ENCODE measurements at places on chromosomes 7 and 10.
A peak's percentile ranks its signal among the peaks of the same experiment; 100 is the strongest.

GRCh38 chr10:12689893-12690292 lies 311.6 kb downstream of the CCDC3 start:
- no peak for DNase-seq

DNA sequence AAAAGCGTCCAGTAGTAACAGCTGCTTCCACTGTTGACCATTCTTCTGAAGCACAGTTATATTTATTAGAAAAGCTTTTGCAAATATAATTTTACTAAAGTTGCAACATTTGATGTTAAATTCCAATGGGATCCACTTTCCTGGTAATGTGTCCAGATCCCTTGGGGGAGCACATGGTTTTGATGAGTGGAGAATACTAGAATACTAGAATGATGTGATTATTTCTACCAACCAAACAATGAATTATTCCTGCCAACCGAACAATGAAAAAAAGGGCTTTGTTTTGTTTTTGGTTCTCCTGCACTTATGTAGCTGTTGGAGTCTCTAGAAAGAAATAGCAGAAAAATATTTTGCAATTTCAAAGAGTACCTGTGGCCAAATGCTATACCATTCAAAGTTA lies 59.1 kb downstream of the BPGM start:
- DNase-seq, result no peak

GRCh38 chr10:71008150-71008549 lies 119.8 kb upstream of the PCBD1 start:
- DNase-seq, result no peak

DNA sequence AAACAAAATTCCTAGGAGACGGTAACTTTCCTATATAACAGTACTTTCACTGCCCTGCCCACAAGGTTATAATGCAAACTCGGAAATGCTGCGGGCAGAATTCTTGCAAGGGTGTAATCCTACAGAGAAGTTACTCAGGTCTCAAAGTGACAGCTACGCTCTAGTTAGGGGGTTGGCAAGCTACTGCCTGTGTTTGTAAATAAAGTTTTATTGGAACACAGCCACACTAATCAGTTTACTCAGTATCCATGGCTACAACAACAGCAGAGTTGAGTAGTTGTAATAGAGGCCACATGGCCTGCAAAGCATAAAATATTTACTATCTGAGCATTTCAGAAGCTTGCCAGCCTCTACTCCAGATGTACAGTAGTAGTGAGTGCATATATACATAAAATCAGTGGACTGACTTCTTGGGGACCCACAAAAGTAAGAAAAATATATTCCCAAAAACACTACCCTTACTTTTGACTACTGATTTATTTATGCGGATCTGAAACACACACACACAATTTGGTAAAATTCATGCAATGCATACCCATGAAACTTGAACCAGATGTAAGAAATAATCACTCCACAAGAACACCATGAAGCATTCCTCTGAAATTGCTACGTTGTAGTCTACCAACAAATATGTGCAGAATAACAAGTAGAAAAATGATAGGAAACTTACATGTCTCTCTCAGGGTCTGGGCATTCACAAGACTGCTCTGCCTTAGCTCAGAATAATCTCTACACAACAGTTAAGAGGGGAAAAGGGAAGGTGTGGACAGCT lies 53.0 kb downstream of the SMURF1 start:
- no peak for DNase-seq

DNA sequence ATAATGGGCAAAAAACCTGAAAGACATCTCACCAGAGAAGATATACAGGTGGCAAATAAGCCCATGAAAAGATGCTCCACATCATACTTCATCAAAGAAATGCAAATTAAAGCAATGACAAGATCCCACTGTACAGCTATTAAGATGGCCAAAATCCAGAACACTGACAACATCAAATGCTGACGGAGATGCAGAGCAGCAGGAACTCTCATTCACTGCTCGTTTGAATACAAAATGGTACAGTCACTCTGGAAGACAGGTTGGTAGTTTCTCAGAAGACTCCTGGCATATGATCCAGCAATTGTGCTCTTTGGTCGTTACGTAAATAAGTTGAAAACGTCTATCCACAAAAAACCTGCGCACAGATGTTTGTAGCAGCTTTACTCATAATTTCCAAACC lies 35.5 kb downstream of the KIN start:
- DNase-seq, result no peak

DNA sequence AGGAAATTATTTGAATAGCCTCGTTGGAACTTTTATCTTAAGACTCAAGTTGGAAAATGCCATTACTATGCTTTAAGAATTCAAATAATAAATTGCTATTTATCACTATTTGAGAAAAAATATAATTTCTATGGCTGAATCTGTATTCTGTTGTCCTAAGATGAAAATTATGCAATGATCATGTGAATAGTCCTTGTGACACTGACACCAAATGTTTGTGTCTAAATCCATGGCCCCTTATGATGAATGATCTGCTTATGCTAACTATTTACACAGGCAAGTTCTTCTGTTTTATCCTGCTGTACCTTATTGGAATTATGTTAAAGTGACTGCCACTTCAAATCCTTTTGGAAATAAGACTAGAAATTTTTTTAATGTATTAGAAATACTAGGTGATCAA lies 208.7 kb downstream of the DOCK4 start:
- no peak for DNase-seq

DNA sequence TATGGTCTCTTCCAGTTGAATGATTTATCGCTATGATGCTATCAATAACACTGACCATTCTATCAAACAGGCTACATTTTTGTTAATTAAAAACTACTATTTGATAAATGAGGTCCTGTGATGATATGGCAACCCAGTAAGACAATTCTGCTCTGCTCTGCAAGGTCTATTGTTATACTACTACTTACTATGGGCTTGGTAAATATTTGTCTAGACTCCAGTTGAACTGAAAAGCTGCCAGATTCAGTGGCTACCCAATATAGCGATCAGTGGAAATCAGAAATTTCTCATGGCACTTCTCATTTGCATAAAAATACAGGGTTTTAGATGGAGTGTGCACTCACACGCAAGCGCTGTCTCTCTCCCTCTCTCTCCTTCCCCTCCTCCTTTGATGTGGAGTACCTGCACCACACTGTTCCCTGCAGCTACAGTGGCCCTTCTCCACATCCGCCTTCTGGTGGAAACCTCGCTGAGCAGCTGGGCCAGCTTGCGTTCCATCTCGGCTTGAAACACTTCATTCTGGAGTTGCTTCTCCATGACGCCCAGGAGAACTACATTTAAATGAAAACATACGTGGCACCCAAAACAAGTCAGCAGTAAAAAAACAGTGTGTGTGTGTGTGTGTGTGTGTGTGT lies 77.9 kb downstream of the KIAA1549 start:
- peak; percentile 56 for DNase-seq

- no peak for DNase-seq
Observed at GRCh38 chr7:46658281-46658680, 737.2 kb upstream of the IGFBP3 start.

- no peak for DNase-seq
Observed at GRCh38 chr7:142866361-142867096, 11.7 kb downstream of the EPHB6 start.

DNA sequence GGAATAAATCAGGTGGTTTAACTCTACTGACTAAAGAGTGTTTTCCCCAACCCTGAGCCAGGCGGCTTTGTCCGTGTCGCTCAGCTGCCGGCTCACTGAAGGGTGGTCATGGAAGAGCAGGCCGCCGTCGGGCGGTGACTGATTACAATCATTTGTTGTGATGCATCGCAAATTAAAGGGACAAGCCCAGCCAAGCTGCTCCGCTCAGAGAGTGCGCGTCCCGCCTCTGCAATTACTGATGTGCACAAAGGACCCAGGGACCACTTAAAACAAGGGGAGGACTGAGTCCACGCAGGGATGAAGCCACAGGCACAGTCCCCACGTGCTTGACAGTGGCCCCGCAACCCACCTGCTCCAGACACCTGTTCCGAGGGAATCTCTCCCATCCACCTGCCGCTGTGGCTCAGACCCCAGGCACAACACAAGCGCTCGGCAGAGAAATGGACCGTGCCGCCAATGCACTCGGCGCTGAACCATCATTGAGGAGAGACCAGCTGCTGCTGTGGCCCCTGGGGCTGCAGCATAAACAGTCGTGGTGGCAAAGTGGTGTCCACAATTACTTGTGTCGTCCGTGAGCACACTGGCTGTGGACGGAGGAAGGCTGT lies 526.5 kb downstream of the PTPRN2 start:
- DNase-seq, result no peak

- DNase-seq, result no peak
Observed at GRCh38 chr7:25069900-25070443, 55.1 kb downstream of the CYCS start.

DNA sequence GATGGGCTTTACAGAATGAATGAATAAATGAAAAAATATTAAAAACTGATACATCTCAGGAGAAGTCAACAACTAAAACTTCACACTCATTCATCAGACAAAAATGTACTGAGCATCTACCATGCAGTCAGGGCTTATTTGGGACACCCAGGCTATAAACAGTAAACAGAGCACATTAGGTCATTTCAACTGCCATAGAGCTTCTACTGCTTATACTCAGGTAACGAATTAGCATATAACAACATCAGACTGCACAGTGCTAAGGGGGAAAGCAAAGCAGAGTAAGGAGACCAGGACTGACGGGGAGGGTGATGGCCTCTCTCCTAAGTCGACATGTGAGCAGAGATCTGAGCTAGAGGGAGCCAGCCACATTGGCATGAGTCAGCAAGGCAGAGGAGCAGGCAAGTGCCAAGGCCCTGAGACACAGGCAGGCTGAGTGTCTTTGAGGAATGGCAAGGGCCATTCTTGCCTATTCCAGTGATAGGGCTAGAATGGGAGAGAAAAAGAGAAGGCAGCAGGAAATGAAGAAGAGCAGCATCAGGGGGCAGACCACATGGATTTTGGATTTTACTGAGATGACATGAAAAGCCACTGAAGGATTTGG lies 528.9 kb downstream of the PARD3 start:
- no peak for DNase-seq

GRCh38 chr7:17674166-17674942 lies 265.9 kb downstream of the SNX13 start:
- no peak for DNase-seq

GRCh38 chr10:132653721-132654120 lies 116.1 kb downstream of the INPP5A start:
- DNase-seq, result no peak

- no peak for DNase-seq
Observed at GRCh38 chr10:34889004-34889869, 74.1 kb upstream of the PARD3 start.

GRCh38 chr10:73859784-73860491 lies 14.4 kb downstream of the CAMK2G start:
- no peak for DNase-seq

GRCh38 chr10:4344492-4344994 lies 481.5 kb upstream of the AKR1E2 start:
- DNase-seq, result no peak

GRCh38 chr10:72334196-72334824 lies 20.4 kb downstream of the DNAJB12 start:
- no peak for DNase-seq

DNA sequence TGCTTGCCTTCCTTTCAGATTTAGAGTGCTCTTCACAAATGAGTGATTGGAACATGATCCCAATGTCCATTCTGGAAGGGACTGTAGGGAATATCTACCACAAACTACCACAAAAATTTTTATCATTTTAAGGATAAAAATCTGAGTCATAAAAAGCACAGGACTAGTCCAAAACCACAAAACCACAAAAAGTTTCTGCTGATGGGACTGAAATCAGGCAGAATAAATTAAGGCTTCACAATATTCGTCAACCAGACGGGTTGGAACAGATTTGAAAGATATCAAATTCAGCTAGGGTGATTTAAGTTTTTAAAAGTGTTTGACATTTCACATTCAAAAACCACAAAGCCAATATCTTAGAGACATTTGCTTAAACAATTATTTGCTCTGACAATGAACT lies 100.1 kb upstream of the PTN start:
- no peak for DNase-seq

- DNase-seq, result no peak
Observed at GRCh38 chr10:86413046-86413728, 46.6 kb upstream of the GRID1 start.

DNA sequence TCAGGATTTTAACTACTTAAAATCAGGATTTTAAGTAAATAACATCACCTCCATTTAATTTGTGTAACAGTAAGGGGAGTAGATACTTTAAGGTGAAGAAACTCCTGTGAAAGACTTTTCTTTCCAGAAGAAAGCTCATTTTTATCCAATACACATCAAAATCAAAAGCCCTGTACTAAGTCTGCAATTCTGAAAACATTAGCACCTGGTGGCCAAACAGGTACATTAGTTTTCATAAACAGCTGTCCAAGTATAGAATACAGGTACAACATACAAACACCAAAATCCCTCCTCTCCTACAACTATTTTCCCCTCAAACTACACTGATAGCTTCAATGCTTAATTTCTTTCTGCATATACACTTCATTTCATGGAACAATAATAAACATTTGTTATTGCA lies 22.9 kb downstream of the FAM3C start:
- no peak for DNase-seq

DNA sequence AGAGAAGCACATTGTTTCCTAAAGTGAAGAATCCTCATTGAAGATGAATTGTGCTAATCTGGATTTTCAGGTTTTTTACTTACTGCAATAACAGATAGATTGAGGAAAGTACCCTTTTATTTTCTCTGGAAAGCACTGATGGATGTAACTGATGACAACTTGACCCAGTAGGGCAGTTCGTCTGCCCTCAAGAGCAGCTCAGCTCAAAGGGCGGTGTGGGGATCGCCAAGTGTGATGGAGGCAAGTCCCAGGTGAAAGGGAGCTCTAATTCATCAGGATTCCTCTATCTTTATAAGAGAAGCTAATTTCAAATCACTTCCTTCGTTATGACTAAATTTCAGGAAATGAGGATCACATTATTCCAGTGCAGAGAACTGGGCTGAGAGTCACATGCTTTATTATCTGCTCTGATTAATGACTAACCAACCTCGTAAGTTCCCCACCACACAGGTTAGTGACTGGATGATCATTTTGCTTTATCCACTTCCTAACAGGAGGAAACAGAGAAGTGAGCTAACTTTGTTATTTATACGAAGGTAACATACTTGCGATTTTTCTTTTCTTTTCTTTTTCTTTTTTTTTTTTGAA lies 98.8 kb downstream of the PFKFB3 start:
- no peak for DNase-seq

DNA sequence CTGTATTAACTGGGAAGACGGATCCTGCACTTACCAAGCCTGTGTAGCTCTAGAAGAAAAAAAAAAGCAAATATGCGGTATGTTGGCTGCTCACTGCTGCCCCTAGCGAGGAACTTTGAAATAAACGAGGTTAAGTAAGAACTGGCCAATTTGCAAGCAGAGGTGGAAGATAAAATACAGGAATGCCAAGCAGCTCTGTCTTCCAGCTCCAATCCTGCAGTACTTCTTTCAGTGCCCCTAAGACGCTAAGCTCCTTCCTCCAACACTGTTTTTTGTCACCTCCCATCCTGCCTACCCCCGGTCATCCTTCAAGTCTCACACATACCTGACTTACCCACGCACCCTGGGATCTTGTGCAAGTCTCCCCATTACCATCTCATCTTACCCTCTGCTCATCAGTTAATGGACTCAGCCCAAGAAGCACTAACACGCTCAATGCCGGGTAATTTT lies 809 bp downstream of the C10orf143 start:
- peak; percentile 55 for DNase-seq

GRCh38 chr7:16421333-16422102 lies at the start of gene CRPPA:
Gene CRPPA (minus strand): TSS chr7:16421538. CDS start chr7:16421322, 216 bp downstream.
- DNase-seq, result no peak
